ENCODE measurements at places on chromosomes 2 and 18.

GRCh38 chr2:16031058-16031847 lies 90.9 kb downstream of the MYCN start:
- DNase-seq = no peak

GRCh38 chr2:42930025-42930581 lies 137.7 kb upstream of the HAAO start:
- no peak for DNase-seq

DNA sequence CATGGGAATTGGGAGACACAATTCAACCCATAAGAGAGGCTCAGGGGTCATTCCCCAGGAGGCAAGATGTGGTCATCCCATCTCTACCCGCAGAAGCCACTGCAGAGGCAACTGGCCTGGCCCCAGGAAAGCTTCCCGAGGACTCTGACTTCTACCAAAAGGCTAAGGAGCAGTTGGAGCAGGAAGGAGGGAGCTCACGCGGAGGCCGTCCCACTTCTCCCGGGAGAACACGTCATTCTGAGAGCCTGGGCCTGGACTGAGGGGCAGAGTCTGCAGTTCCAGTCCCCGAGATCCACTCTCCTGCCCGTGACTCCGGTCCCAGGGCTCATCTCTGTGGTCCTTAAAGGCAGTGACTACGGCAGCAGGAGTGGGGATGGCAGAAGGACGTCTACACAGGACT lies 69.0 kb upstream of the TAF1B start:
- DNase-seq = no peak

GRCh38 chr2:179768765-179769164 lies 92.6 kb downstream of the ZNF385B start:
- no peak for DNase-seq

GRCh38 chr2:155442755-155443372 lies 744.4 kb downstream of the KCNJ3 start:
- DNase-seq = no peak

GRCh38 chr18:63346480-63347183 lies 20.4 kb downstream of the KDSR start:
- no peak for DNase-seq

GRCh38 chr2:194619366-194619765 lies 1037.7 kb upstream of the SLC39A10 start:
- no peak for DNase-seq

- DNase-seq = no peak
Observed at GRCh38 chr18:6595666-6596065, 133.8 kb upstream of the ARHGAP28 start.
